ENCODE measurements at places on chromosomes 16 and 17. TPM values are rescaled to one million over a fixed set of nuclear protein-coding genes. Genes with fewer than 3 reads are reported as not detected.

- no peak for DNase-seq
These were observed 46.3 kb downstream of the ERN1 start for GRCh38 chr17:64083563-64084085.

- DNase-seq = no peak
These were observed 39.2 kb upstream of the GSE1 start for GRCh38 chr16:85573696-85574641.

Gene PTX4
- 0.15 TPM for total RNA-seq

Gene GRB7
- 1.7 TPM for total RNA-seq

Gene KRT33B
- not detected for total RNA-seq

DNA sequence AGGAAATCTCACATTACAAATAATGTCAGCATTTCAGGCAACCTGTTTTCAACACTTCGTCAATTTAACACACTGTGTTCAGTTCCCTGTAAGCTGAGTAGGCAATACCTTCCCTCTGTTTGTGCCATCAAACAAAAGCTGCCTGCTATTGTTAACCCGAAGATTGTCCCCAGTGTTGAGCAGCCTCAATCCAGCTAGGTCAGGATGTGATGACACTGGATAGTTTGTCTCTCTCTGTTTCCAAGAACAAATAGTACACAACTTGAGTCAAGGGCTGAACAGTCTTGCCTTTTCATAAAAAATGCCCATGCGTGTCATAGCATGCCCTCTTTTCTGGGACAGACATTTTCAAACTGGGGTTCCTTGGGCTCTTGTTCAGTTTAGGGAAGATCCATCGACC lies 36.4 kb downstream of the HSD17B2 start:
- DNase-seq = no peak

DNA sequence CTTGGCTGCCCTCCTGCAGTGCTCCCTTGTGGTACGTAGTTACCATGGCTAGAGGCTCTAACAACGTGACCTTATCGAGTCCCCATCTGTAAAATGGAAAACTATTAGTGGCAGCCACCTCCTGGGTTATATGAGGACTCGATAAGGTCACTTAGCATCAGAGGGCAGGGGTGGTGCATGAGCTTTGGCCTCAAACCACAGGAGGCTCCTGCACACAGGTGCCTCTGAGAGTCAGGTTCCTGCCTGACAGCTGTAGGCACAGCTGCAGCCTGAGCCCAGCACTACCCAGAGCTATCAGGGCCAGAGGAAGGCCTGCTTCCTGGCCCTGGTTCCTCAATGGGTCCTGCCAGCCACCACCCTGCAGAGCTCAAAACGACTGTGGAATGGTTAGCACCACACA lies 57.2 kb upstream of the SEC14L1 start:
- no peak for DNase-seq

Gene MPV17L
- total RNA-seq = 2.8 TPM

All from NCI-H460 (cell line).